GM20000 (cell line): ENCODE measurements at places on chromosomes 7 and 10.
A peak's percentile ranks its signal among the peaks of the same experiment; 100 is the strongest.

- peak; percentile 47 for DNase-seq
These were observed 139.0 kb downstream of the MGMT start for GRCh38 chr10:129605986-129606518.

- peak; percentile 63 for DNase-seq
These were observed 870 bp downstream of the FZD1 start for GRCh38 chr7:91264924-91265681.

- no peak for DNase-seq
These were observed 87.7 kb downstream of the PRKG1 start for GRCh38 chr10:51162002-51162401.

DNA sequence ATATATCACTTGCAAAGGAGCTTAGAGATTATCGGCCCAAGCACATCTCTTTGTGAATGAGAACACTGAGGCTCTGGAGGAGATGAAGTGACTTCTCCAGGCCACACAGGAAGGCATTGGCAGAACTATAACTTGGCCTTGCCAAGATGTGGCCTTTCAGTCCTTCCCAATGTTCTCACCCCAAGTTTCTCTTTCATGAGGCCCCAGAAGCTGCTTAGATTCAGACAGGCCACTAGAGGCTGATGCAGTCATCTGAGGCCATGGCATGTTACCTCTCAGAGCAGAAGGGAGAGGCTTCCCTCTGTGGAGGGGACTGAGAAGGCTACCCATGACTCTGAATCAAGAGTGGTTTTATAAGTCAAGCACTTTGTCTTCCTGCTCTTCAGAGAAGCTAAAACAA lies 1003.7 kb downstream of the LRMDA start:
- DNase-seq: no peak

DNA sequence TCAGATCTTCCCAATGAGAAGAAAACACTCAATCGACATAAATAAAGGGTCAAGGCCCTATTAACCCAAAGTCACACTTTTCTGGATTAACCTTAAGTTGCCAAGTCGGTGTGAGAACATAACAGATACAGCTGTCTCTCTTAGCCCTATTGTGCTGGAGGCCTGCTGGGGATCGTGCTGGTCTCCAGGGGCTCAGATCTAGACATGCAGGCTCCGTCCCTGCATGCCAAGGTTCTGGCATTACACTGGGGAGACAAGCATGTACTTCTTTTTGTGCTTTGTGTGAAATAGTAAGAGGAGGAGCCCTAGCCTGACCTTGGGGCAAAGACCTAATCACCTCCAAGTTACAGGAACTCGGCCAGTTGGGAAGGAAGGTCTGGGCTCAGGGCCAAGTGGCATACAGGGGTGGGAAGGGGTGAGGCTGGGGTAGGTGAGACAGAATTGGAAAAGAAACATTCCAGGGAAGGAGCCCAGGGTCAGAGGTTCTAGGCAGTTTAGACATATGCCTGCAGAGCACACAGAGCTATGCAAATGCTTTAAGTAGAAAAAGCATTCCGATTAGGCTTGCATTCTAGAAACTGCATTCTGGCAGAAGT lies 216.4 kb downstream of the HECW1 start:
- DNase-seq: no peak

GRCh38 chr7:65554-65953 lies 126.8 kb upstream of the FAM20C start:
- no peak for DNase-seq

- no peak for DNase-seq
These were observed 300.5 kb upstream of the MYO3A start for GRCh38 chr10:25633542-25633941.

DNA sequence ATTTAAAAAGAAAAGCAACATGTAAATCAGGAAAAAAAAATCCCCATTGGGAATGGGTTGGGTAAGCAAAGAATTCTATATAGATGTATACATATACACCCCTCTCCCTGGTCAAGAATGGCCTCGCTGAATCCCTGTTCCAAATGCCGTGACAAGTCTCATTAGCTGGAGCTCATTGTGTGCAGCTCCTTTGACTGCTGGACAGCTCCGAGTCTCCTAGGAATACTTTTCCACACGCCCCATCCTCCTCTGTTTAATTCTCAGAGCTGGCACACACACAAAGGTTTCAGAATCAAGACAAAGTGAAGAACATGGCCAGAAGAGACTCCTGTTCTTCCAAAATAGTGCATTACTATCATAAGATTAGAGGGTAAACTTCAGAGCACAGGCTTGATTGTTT lies 130.9 kb upstream of the MKLN1 start:
- DNase-seq: no peak

DNA sequence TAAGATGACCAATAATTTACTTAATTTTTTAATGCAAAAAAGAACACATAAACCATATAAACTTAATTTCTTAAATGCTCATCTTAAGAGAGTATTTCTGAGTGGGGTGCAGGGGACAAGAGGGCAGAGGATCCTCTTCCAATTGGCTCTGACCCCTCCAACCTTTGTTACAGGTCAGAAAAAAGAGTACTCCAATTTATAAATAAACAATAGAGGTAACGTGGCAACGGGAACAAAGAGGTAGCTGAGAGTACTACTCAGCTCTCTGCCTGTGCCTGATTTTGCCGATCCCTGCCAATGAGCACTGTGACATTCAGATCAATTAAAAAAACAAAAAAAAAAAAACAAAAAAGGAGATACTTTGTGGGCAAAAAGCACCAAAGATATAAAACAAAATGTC lies 307.9 kb downstream of the PARD3 start:
- DNase-seq: no peak

- no peak for DNase-seq
These were observed 447.6 kb upstream of the ZMIZ1 start for GRCh38 chr10:78620985-78621799.

GRCh38 chr10:20350509-20350908 lies 534.3 kb downstream of the PLXDC2 start:
- no peak for DNase-seq

DNA sequence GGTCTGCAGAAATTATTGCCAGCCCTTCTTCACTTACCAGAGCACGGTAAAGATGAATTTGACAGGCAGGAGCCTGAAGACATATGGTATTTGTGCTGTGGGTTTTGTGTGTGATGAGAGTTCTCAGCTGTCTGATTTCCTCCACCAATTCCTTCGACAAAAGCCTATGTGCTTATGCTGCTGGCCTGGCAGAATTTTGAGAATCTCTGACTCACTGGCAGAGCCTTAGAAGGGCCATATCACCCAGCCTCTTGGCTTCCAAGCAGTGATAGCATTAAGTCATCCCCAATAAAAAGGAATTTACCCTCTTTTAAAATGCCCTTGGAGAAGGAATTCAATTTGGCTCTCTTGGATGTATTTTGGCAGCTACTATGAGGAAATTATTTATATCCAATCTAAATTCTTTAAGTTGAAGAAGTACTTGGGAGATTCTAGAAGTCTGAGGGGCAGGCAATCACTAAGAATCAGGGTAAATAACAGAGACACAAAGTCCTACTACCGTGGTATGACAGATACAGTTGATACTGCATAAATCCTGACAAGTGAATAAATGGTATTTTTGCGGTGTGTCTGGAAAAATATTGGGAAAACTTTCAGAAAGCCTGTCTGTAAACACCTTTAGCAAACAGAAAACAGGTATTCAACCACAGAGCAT lies 68.6 kb upstream of the EFCAB10 start:
- DNase-seq: no peak

DNA sequence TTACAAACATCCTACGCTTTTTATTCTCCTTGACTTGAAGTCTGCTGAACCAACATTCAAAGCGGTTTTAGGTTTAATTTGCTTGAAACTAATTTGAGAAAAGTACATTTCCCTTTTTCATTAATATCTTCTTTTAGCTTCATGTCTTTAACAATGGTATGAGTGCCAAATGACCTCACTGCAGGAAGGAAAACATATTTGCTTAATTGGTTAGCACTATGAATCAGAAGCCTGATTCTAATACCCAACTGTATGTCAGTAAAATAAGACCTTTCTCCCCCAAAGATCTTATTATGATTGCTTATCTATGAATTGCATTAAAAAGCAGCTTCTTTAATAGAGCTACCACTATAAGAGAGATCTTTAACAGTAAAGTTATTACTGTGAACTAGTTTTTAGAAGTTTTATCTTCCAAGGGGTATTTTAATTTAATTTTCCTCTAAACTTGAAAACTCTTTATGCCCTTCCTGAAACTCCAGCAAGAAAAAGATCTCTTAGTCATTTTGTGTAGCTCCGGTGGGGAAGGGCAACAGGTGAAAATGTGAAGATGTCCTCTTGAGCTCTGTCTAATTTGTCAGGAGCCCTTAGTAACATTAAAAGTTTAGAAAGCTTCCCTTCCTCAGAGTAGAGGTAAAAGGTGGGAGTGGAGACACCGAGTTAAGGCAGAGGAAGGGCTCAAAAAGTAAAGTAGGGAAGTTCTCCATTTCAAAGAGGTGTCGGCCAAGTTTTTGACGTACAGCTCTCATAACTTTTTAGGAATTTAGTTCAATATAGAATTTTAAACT lies 6.1 kb downstream of the COL1A2 start:
- DNase-seq: no peak

GRCh38 chr7:70703785-70704184 lies 428.2 kb upstream of the GALNT17 start:
- no peak for DNase-seq

DNA sequence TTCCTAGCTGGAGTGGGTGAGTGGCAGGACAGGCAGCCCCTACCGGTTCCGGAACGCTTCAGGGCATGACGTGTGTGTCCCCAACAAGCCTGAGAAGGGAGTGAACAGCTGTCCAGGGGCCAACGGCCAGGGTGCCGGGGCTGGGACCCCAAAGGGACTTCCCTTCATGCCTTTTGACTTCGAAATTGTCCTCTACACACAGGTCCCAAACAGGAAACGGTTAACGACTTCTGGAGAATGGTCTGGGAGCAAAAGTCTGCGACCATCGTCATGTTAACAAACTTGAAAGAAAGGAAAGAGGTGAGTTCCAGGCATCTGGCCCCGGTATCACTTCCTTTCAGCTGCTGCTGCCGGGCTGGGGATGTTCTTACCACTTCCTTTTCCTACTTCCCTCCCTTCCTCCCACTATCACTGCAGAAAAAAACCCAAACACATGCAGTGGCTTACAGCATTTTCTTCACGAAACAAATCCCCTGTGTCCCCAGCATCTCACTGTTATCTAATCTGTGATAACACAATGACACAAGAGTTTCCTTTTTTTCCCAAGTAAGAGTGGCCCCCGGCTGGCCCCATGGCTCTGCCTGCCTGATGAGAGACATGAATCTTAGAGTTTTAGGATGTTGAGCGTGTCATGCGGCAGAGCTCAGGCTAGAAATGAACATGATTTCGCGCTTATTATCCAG lies 63.2 kb downstream of the MKI67 start:
- peak; percentile 39 for DNase-seq

DNA sequence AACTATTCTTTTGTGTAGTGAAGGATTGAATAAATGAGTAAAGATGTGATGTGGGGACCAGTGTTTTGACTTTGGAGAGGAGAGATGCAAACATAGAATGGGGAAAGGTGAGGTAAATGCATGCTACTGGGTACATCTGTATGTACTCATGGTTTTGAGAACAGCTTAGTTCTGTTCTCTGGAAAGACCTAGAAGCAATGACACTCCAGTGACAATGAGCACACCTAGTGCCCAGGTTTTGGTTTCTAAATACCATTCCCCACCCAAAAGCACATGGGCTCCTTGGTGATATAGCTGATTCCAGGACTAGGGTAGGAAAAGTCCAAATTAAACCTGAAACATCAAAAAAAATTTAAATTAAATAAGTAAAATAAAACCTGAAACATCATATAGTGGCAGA lies 22.6 kb upstream of the HSPA12A start:
- no peak for DNase-seq

DNA sequence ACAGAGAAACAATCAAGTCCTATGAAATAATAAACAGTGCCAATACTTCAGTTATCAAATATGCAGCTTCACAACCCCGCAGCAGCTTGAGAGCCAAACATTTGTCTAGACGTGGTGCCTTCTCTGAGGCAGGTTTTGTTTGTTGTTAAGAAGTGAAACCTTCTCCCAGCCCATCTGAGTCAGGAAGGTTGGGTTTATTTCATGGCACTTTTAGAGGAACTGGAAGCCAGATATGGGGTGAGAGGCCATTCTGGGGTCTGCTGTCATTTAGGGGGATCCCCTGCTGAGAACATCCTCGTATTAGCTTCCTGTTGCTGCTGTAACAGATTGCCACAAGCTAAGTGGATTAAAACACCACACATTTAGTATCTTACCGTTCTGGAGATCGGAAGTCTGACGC lies 113.6 kb downstream of the GRK5 start:
- no peak for DNase-seq

- no peak for DNase-seq
These were observed 87.3 kb downstream of the REEP3 start for GRCh38 chr10:63608511-63608910.

DNA sequence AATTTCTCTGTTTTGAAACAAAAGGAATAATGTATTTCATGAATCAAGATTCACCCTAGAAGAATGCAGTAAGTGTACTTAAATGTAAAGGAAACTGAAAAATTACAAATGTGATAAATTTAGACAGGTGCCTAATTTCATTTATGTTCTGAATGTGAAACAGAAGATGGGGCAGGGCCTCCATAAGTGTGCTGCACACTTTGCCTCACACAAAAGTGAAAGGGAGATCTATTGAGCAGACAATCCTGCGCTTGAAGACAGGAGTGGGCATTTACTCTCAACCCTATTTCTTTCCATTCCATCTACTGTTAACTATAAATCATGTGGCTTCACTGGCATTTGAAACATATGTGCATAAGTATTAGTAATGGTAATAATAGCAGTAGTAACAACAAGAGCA lies 36.2 kb downstream of the GNG11 start:
- no peak for DNase-seq

GRCh38 chr10:69458430-69459100 lies 7.3 kb downstream of the TSPAN15 start:
- no peak for DNase-seq

GRCh38 chr10:6840766-6841165 lies 260.7 kb upstream of the PRKCQ start:
- no peak for DNase-seq

GRCh38 chr10:74628136-74628535 lies 198.3 kb upstream of the KAT6B start:
- no peak for DNase-seq

DNA sequence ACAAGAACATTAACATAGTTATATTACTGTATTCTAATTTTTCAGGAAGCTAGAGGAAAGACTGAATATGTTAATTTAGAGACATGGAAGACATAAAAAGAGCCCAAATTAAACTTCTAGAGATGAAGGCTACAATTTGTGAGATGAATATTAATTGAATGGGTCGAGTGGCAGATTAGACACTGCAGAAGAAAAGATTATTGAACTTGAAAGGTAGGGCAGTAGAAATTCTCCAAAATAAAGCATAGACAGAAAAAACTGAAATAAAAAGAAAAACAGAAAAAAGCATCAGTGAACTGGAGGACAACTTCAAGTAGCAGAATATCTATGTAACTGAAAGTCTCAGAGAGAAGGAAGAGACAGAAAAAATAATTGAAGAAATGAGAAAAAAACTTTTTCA lies 274.3 kb upstream of the IMMP2L start:
- no peak for DNase-seq

- no peak for DNase-seq
These were observed 3.7 kb downstream of the DDIT4 start for GRCh38 chr10:72277340-72277995.
